ENCODE measurements at places on chromosomes 11 and 22.

- no peak for DNase-seq
Observed at GRCh38 chr22:24011735-24012068, 598 bp downstream of the CABIN1 start.

- DNase-seq: no peak
Observed at GRCh38 chr11:39021539-39021938, 2423.5 kb upstream of the RAG2 start.

- DNase-seq: no peak
Observed at GRCh38 chr22:25388866-25389540, 169.6 kb downstream of the CRYBB2 start.

DNA sequence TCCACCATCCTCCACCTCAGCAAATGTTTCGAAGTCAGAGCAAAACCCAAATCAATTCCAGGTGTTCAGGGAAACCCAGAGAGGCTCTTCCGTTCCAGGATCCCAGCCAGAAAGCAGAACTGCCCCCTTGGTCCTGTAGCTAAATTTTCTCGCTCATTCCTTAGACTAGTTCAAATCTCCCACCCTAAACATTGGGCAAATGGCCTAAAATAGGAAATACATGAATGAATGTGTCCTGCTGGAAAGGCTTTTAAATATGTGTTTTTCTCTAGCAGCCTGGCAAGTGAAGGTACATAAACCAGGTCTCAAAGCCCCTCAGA lies 89.6 kb downstream of the ETS1 start:
- DNase-seq: no peak

- no peak for DNase-seq
Observed at GRCh38 chr22:44109416-44109815, 71.3 kb upstream of the PARVG start.

DNA sequence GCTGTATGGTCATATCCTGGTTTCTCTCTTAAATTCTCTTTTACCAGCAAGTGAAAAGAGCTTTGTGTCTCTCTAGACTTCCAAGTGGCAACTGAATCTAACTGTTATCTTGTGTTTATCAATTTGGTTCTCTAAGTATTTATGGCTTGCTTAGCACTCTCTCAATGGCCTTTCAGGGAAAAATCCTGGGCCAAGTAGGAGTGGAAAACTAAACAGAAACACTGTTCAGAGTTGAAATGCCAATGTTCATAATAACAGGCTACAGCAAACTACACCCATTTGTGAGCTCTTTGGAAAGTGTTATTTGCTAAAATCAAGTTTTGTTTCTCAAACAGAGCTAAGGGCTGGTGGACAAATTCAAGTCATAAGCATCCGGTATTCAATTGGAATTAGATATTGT lies 10.1 kb downstream of the MMP12 start:
- no peak for DNase-seq

DNA sequence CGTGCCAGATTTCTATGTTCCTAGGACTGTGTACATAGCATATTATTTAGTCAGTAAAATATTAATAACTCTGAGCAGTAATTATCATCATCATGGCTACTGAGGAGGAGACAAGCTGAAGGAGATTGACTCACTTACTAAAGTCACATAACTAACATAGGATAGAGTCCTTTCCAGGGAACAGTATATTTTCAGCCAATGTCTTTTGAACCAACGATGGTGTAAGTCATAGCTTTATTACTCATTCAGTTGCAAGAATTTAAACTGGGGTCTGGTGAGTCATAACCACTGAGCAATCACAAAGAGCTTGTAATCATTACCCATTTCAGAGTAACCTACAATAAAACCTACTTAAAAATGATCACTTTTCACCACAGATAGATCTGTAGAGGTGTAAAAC lies 1564.8 kb upstream of the TENM4 start:
- DNase-seq: no peak

Data from stimulated activated CD8-positive, alpha-beta memory T cell treated with anti-CD3 and anti-CD28 coated beads, Interleukin-15, amount 100 ng/mL, for 4 hours (primary cell).